NT2/D1 (cell line): ENCODE measurements at places on chromosomes 3 and 15.

DNA sequence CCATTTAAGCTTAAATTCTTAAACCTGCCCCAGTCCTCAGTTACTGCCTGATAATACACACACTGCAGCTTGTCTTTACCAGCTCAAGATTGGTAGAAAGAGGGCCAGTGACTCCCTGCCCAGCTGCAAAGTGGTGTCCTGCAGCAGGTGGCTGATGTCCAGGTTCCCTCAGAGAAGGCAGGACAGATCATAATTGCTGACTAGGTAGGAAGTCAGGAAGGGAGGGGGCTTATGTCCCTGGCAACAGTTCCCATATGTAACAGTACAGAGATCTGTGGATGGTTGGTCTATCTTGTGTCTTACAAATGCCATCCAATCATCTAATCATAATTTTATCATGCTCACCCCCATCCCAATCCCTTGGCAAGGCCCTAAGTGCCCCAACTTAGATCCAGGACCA lies 492.1 kb upstream of the PPP2R3A start:
- no peak for DNase-seq

DNA sequence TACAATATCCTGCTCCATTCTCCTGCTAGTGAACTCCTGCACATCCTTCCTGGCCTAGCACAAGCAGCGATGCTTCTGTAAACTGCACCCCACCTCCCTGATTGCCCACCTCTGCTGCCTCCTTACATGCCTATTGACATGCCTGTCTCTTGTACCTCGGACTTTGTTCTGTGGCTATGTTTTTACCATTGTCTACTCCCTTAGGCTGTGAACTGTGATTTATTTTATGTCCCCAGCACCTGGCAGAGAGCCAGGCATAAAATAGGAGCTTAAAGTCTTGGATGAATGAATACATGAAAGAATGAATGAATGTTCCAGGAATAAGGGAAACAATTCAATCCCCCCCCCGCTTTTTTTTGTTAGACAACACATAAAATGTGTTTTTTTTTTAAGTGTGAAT lies 210.0 kb downstream of the MYRIP start:
- no peak for DNase-seq

DNA sequence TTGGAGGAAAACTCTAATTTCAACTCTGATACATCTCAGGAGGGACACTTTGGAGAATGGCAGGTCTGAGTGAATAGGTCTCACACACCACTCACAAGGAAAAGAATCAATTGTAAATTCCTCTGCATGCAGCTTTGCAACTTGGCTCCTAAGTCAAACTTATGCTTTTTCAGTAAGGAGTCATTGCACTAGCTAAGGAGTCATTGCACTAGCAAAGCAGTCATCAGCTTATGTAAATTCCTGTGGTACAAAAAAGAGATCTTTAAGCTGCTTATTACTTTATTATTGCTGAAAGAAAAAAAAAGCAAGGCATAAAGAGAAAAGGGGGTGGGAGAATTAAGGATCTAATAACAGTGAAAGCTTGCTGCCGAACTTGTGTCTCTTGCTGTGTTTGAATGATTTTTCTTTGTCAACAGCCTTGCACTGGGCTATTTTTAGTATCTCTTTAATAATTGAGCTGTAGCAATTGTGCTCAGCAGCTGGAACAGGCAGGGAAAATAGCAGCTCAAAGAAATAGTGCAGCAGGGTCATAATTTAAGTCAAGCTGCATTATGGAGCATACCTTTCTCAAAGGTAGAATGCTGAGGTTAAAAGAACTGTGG lies 154.3 kb upstream of the ARPP21 start:
- no peak for DNase-seq

- DNase-seq, result no peak
Observed at GRCh38 chr15:58312031-58312430, 119.8 kb upstream of the LIPC start.

DNA sequence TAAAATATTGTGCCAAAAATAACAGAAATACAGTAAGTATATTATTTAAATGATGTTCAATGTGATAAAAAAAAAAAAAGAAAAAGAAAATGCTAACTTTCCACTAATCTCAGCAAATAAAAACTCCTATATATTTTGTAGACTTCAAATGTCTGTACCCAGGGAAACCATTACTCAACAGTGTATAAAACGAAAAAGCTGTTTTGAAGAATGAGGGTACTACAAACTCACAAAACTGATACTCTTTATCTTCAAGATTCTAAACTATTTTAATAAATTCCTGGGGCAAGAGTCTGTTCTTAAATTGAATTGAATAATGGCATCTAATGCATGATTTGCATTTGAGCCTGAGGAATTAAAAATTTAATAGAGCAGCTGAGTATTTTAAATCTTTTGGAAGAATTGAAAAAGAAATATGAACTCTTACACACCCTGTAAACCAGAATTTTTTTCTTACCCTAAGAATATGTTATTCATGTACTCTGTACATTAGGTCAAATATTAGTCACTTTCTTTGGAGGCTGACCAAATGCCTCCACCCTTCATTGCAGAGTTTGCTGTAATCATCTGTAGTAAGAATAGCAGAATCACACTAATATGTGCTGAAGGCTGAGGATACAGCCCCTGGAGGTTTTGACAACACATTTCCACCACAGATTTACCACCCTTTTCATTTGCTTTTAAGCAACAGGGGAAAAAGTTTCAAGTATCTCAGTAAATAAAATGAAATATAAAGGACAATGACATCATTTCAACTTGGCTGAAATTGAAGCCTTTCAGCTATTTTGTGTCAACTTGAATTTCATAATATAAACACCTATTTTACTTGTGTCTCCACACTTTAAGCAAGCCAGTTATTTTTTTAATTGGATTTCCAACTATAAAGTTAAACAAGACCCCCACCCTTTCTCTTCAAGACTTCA lies 79.7 kb downstream of the FBN1 start:
- no peak for DNase-seq

- no peak for DNase-seq
Observed at GRCh38 chr3:72754582-72754981, 93.7 kb downstream of the SHQ1 start.

GRCh38 chr15:101111570-101112262 lies 140.1 kb downstream of the CHSY1 start:
- no peak for DNase-seq

GRCh38 chr3:63726656-63727055 lies 74.2 kb downstream of the SNTN start:
- no peak for DNase-seq

DNA sequence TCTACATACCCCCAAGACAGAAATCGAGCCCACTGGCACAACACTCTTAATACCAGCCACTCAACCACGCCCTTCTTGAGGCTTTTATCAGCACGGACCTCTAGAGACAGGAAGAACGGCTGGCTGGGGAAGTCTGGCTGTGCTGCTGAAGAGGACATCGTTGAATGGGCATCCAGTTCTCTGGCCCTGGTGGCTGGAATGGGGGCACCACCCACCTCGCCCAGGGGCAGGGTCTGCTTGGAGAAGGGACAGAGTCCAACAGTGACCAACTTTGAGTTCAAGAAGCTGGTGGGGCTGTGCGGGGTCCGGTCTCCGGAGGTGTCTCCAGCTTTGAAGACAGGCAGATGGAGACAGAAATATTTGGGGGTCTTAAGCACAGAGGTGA lies 77.5 kb downstream of the ATP10A start:
- no peak for DNase-seq

DNA sequence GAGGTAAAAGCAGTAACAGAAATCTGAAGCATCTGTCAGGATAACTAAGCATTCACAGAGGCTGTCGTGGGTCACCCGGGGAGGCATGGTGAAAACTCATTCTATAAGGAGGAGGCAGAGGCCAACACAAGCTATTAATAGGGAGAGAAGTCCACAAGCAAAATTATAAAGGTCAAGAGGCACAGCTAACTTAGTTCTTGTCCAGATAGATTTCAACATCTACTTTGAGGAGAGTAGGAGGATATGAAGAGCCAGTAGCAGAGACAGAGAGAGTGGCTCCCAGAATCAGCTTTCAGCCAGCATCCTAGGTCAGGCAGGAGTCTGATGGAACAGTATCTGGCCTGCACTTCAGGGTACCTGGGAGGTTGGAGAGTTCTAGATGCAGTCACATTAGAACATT lies 95.3 kb downstream of the STAC start:
- no peak for DNase-seq

- DNase-seq, result no peak
Observed at GRCh38 chr15:35181538-35181937, 96.4 kb upstream of the NANOGP8 start.

GRCh38 chr15:39400821-39401550 lies 179.9 kb upstream of the THBS1 start:
- DNase-seq, result no peak
